ENCODE measurements at places on chromosomes 2 and 18.
A peak's percentile ranks its signal among the peaks of the same experiment; 100 is the strongest.

DNA sequence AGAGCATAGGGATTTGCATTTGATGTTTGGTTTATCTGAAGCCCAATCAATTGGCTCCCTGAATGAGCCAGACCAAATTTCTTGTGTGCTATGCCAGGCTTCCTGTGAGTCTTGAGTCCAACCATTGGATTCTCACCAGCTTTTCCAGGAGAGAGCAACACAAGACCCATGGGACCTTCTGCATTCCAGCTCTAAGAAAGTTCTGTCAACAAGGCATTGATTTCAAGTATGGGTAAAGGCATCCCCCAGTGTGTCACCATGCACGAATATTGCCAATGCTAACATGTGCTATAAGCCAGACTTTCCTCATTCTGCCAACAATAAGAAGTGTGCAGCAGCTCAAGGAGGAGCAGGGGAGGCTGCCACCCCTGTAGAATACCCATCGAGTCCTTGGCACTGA lies 266.6 kb downstream of the ETAA1 start:
- DNase-seq = no peak

DNA sequence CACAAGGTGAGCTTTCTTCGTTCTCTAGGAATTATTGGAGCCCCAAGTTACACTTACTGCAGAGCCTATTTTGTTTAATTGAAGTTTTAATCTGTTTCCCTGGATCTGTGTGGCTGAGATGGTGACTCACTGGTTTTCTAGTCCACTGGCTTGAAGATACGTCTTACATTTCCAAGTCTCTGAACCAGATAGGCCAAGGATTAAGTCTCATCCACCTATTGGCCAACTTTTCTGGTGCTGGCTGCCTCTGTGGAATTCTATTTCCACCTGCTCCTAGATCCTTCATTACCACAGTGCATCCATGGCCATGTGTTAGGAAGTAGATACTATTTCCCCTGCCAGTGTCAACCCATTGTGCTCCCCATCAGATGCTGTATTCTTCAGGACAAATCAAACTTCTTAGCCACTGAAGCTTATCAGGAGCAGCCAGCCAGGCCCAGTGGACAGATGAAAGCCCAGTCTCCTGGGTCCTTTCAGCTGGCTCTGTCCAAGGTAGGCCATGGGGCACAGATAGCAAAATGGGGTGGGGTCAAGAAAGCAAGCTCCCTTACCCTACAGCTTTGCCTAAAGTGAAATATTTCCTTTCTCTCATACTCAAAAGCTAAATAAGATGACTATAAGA lies 198.8 kb upstream of the TCF4 start:
- DNase-seq = no peak

- no peak for DNase-seq
Measured at GRCh38 chr2:191299866-191300265, 54.7 kb downstream of the MYO1B start.

- no peak for DNase-seq
Measured at GRCh38 chr18:67511840-67512239, 4.7 kb downstream of the DSEL start.

GRCh38 chr2:14952400-14952963 lies 320.0 kb downstream of the LRATD1 start:
- DNase-seq = no peak

- DNase-seq = no peak
Measured at GRCh38 chr18:45509535-45509934, 105.7 kb upstream of the SLC14A2 start.

- no peak for DNase-seq
Measured at GRCh38 chr2:46530639-46531038, 51.3 kb downstream of the TMEM247 start.

- no peak for DNase-seq
Measured at GRCh38 chr2:205786976-205787375, 104.7 kb downstream of the NRP2 start.

DNA sequence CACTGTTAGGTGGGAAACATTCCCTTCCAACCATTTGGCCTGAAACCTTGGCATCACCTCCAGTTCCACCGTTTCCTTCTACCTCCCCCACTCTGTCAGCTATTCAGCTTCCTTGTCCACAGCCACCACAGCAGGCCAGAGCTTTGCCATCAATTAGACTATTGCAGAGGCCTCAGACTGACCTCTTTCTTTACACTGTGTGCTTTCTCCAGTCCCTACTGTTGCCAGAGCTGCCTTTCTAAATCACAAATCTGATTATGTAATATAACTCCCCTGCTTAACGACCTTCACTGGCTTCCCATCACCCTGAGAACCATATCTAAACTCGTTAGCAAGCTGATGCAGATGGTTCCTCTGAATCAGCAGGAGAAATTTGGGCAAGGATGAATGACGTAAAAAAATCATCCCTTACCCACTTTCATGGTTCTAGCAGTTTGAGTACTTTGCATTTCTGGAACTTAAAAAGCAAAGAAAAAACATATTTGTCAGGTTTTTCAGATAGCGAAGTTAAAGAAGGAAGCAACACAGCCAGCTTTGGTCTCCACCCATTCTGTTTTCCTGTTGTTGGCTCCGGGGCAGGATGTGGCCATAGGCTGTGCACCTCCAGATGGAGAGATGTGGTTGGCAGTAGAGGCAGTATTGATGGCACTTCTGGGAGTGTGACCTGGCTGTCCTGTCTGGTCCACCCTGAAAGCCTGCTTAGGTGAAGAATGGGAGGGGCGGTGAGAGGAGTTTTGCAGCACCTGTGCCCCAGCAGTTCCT lies 422.1 kb downstream of the PARD3B start:
- DNase-seq = peak; percentile 2

DNA sequence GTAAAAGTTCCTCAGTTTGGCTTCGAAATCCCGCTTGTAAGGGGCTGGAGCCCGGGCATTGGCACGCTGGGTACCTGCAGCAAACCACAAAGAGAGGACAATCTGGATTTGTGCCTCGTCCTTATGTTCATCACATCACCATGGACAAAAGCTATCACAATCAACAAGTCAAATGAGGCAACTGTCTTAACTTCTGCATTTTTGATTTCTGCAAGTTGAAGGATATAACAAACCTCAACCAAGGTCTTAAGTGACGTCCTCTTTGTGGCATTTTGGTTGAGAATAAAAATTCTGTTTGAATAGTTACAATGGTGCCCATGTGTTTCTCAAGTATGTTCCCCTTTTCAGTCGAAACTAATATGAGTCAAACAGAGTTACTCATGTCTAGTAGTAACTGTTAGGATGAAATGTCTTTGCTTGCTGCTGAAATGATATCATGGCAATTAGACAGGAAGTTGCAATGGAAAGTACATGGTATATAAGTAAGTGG lies 70.8 kb upstream of the STK17B start:
- DNase-seq = no peak

DNA sequence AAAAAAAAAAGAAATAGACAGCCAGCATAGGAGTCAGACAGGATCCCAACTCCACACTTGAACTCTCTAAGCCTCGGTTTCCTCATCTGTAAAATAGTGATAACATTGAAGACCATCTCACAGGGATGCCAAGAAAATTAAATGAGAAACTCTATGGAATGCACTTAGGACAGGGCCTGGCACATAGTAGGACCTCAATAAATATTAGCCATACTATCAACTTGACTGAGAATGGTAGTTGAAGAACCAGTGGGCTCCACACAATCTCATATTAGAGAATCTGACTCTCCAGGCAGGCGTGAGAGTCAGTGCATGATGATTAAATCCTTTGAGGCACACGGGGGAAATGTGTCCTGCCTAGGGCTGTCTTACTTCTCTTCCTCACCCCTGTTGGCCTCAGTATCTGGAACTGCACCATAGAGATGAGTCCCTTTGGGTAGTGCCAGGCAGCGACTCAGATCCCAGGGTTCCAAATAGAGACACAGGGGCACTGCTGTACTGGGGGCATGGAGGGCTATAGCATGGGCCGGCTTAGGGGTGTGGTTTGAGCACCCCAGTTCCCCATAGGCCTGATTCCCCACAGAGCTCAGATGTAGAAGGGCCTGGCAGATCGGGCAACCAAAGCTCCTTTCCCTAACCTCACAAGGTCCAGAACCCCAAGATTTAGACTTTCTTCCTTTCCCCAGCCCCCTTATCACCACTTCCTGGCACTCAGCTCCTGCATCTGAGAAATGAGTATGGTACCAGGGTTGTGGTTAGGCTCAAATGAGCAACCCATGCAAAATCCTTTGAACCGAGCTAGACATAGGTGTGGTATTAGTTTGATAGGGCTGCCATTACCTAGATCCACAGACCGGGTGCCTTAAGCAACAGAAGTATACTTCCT lies 51.3 kb upstream of the CAB39 start:
- no peak for DNase-seq

- no peak for DNase-seq
Measured at GRCh38 chr2:234534515-234534914, 37.6 kb upstream of the ARL4C start.

GRCh38 chr2:39133215-39133851 lies 12.5 kb upstream of the SOS1 start:
- DNase-seq = no peak

DNA sequence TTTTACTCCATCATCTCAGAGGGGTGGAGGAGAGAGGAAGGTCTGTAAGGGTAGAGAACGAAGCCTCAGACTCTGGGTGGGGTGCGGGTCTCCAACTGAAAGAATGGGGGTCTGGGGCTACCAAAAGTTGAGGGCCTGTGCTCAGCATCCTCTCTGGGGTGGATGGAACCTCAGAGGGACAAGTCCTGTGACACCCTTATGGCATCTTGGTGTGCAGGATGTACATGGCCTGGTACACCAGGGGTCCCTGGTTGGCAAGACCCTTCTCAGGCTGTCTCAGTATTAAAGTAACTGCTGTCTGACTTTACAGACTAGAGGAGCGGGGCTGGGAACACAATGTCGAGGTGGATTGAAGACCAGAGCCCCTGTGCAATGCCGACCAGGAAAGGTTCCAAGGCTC lies 2.3 kb upstream of the SLC4A3 start:
- no peak for DNase-seq

DNA sequence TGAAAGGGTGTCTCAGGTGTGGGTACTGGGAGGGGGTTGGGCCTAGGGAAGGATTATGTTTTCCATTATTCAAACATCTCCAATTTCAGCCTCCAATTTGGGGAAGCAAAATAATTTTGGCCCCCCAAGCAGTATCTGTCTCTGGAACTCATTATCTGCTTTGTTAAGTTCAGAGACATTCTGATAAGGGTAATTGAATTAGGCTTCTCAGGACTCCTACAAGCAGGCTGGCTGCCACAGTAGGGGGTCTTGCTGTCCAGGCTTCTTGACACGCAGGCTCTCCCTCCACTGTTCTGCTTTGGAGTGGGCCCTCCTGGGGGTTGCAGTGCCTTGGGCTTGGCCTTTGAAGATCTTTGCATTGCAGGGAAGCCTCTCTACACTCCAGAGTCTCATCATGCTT lies 108.1 kb upstream of the SIX2 start:
- no peak for DNase-seq

DNA sequence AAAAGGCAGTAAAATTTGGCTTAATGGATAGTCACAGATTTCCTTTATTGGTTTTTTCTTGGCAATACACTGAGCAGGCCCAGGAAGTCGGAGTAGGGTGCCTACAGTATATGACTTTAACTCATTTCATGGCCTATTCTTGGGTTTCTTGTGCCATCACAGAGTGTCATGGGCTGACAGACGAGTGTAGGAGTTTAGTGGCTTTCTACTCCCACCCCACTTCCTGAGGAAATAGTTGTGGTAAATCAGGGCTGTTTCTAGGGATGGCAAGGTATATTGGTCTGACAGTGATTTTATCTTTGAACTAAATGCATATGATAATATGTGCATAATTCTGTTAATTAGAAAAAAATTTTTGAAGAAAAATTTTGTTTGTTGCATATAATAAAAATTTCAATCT lies 100.1 kb downstream of the PLCL1 start:
- no peak for DNase-seq

DNA sequence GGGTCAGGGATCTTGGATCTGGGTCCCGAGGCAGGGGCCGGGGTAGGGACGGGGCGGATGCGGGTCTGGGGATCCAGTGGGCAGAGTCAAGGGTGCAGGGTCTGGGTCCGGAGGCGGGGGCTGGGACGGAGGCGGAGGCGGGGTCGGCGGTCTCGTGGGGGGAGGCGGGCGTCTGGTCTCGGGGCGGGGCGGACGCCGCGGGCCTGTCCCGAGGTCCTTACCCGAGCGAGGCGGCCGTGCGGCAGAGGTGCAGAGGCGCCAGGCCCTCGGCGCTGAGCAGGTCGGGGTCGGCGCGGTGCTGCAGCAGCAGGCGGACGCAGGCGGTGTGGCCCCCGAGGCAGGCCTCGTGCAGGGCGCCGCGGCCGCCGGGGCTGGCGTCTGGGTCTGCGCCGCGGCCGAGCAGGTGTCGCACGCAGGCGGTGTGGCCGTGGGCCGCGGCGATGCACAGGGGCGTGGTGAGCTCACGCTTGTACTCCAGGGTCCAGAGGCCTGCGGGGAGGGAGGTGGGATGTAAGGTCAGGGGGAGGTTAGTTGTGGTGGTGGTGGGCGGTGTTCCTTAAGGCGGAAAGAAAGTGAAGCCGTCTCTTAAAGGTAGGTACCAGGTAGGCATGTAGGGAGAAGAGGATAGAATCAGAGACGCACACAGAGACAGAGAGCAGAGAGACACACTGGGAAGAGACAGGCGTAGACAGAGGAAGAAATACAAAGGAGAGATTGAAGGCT lies 26.6 kb downstream of the ASB18 start:
- DNase-seq = no peak

DNA sequence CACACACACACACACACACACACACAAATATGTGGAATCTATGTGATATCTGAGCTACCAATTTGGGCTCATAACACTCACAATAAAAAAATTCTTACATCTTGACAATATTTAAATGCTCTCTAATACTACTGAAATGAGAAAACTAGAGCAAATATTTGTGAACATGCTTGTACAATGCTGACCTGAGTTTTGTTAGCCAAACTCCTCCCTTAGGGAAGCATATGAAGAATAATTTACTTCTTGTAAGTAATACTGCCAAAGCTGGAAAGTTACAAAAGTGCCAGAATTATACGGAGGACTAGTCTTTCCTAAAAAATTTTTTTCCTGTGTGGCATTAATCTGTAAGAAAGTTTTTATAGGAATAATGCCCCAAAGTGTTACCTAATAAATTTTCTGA lies 18.5 kb downstream of the MBD2 start:
- no peak for DNase-seq

DNA sequence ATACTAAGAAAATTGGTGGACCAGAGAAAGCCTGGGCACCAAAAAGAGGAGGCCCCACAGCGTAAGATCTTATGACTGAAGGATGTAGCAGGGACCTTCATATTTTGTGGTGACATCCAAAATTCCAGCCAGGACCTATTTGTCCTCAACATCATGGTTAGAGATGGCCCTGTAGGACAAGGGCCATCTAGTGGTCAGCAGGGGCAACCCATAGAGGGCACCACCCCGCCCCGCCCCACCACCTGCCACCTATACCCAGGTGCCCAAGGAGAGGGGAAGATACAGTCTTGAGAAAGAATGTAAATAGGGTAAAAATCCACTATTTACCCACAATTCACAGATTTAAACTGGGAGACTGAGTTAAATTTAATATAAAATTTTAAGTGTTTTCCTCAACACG lies 59.6 kb upstream of the TMEM163 start:
- no peak for DNase-seq

GRCh38 chr18:54647176-54647575 lies 56.1 kb downstream of the DYNAP start:
- DNase-seq = no peak

DNA sequence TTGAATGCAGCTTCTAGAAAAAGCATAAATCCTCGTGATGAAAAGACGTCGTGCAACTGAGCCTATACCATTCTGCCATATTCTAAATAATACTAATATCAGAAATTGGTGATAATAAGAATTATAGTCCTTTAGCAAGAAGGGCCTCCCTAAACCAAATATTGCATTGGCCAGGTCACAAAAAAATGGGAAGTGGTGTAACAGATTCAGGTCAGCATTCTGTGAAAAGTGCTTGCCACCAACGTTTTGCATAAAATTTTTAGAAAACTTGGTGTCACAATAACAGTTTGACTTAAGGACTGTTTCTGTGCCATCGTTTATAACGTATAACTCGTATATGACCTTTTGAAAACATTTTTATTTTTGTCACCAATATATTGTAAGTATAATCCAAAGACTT lies 603.6 kb downstream of the CPS1 start:
- DNase-seq = no peak
